ENCODE measurements at places on chromosomes 4 and X. TPM values are rescaled to one million over a fixed set of nuclear protein-coding genes. Genes with fewer than 3 reads are reported as not detected.

The PTTG2 gene
- 1.7 TPM for total RNA-seq

The SMIM43 gene
- total RNA-seq: not detected

The NEIL3 gene
- total RNA-seq: 38.9 TPM

The UCP1 gene
- total RNA-seq: not detected

The BTC gene
- not detected for total RNA-seq

The PNMA5 gene
- 0.10 TPM for total RNA-seq

The SFRP2 gene
- total RNA-seq: not detected

The PGAM4 gene
- not detected for total RNA-seq

The STBD1 gene
- 0.77 TPM for total RNA-seq

The HHIP gene
- total RNA-seq: not detected

The DCHS2 gene
- not detected for total RNA-seq

The PAK3 gene
- 0.17 TPM for total RNA-seq

The MAGEC3 gene
- not detected for total RNA-seq

The SAGE1 gene
- not detected for total RNA-seq

The AGA gene
- total RNA-seq: 29.0 TPM

The ATG4A gene
- 12.0 TPM for total RNA-seq

The HSPA4L gene
- 0.27 TPM for total RNA-seq

The AWAT2 gene
- total RNA-seq: not detected

The EREG gene
- not detected for total RNA-seq

The BEND2 gene
- not detected for total RNA-seq

The SLC25A53 gene
- 6.3 TPM for total RNA-seq

The AR gene
- not detected for total RNA-seq

The ESX1 gene
- not detected for total RNA-seq

The MAN2B2 gene
- 36.7 TPM for total RNA-seq

The BEND4 gene
- total RNA-seq: 0.05 TPM

The MND1 gene
- 24.2 TPM for total RNA-seq
